ENCODE measurements at places on chromosomes 3 and 15. TPM values are rescaled to one million over a fixed set of nuclear protein-coding genes. Genes with fewer than 3 reads are reported as not detected.

CLDN1 gene
- total RNA-seq, result 3.6 TPM

ASB14 gene
- not detected for total RNA-seq

RCCD1 gene
- total RNA-seq, result 11.0 TPM

FES gene
- 0.12 TPM for total RNA-seq

LTF gene
- not detected for total RNA-seq

SLC28A2 gene
- total RNA-seq, result not detected

DNAJA4 gene
- total RNA-seq, result not detected

FAM81A gene
- total RNA-seq, result 0.78 TPM

PAK6 gene
- total RNA-seq, result 0.17 TPM

RAB11A gene
- total RNA-seq, result 277 TPM

TMC3 gene
- total RNA-seq, result not detected

NTRK3 gene
- total RNA-seq, result not detected

TMCO5A gene
- not detected for total RNA-seq

TJP1 gene
- 41.7 TPM for total RNA-seq

OR5K2 gene
- total RNA-seq, result not detected

PEX5L gene
- total RNA-seq, result 0.12 TPM

CGNL1 gene
- 4.7 TPM for total RNA-seq

BUB1B gene
- 73.0 TPM for total RNA-seq

HMG20A gene
- 21.1 TPM for total RNA-seq

GOLGA6L22 gene
- total RNA-seq, result not detected

BTLA gene
- not detected for total RNA-seq

CELF6 gene
- total RNA-seq, result not detected

ZNF385D gene
- total RNA-seq, result not detected

FBXL22 gene
- total RNA-seq, result not detected

CORO2B gene
- 0.43 TPM for total RNA-seq

SLC49A4 gene
- 49.5 TPM for total RNA-seq

SV2B gene
- total RNA-seq, result not detected

UTS2B gene
- total RNA-seq, result not detected

EIF4E3 gene
- total RNA-seq, result 1.6 TPM

EFCC1 gene
- 0.29 TPM for total RNA-seq

CLEC3B gene
- not detected for total RNA-seq

FAM107A gene
- not detected for total RNA-seq

SMCO1 gene
- not detected for total RNA-seq

ARL6IP5 gene
- total RNA-seq, result 109 TPM

LMAN1L gene
- total RNA-seq, result not detected

MST1R gene
- 1.9 TPM for total RNA-seq

GOLGA8G gene
- not detected for total RNA-seq

GATA2 gene
- 5.5 TPM for total RNA-seq

Data from A172 (cell line).